ENCODE measurements at places on chromosomes 6 and 20.

- no peak for DNase-seq
Measured at GRCh38 chr20:49768204-49769047, 44.2 kb upstream of the SLC9A8 start.

- DNase-seq = no peak
Measured at GRCh38 chr6:138596591-138596990, 97.3 kb upstream of the NHSL1 start.

DNA sequence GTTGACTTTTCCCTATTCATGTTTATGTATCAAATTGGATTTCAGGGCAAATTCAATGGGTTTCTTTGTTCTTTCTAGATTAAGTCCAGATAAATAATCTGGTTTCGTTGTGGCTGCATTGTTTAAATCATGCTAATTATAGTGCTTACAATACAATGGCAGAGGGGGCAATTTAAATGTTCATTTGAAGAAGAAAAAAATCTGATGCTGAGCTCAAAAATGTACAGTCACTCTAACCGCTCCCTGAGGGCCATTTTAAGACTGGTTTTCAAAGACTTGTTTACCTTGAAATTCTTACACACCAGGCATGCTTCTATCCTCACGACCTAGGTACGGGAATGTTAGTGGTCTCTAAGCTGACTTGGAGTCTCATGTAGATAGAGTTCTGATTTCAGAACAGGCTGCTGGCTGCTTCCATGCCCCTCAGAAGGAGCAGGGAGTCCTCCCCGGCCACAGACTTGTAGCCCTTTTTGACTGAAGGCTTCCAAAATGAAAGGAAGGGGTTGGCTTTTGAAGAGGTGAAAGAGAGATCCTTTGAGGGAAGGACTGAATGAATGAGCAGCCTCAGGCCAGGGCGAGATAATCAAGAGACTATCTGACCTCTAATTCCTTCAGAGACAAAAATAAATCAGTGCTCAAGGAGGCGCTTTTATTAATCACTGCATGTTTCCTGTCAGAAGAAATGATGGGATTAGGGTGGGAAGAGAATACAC lies 86.1 kb upstream of the ZNF217 start:
- no peak for DNase-seq

DNA sequence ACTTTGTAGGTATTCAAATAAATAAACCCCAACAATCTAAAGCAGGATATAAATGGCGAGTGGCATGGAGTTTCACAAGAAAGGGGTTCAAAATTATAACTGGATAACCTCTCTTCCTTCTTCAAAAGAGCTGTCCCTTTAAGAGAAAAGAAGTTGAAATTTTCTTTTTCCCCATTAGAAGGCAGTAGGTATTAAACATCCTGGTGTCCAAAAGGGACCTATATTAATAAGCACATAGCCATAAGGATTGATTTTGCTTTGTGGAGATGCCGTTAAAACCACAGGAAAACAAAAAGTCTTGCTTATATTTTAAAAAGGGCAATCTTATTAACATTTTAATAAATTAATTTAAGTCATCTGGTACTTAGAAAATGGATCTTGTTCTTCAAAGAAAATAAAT lies 76.5 kb downstream of the LYRM4 start:
- no peak for DNase-seq

GRCh38 chr6:148193063-148193680 lies 149.5 kb upstream of the SASH1 start:
- no peak for DNase-seq

DNA sequence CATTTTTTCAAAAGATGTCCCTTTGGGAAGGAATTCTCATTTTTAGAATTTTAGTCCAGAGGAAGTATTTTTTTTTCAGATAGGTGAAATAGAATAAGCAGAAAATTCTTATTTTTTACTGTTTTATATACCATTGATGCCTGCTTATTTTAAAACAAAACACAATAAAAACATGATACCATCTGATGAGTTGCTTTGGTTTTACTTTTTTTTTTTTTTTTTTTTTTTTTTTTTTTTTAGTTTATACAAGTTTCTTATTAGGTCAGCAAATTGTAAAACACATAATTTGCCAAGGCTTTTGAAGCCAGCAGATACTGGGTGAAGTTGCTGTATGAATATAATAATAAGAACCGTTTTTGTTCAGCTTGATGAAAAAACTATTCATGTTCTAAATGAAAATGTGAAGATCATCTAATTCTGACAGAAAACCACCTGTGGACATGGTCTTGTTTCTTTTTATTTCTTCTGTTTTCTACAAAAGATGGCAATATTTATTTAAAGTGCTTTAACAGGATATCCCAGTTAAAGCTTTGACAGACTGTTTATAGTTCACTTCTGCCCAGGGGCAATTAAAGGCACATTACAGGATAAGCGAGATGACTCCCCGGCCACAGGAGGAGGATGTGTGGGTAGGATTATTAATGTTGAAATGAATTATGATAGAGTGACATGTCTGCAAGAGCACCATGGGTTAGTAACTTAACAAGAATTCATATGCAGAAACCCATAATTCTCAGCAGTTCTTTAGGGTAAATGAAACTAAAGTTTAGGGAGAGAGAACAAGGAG lies 31.1 kb downstream of the MYB start:
- no peak for DNase-seq

DNA sequence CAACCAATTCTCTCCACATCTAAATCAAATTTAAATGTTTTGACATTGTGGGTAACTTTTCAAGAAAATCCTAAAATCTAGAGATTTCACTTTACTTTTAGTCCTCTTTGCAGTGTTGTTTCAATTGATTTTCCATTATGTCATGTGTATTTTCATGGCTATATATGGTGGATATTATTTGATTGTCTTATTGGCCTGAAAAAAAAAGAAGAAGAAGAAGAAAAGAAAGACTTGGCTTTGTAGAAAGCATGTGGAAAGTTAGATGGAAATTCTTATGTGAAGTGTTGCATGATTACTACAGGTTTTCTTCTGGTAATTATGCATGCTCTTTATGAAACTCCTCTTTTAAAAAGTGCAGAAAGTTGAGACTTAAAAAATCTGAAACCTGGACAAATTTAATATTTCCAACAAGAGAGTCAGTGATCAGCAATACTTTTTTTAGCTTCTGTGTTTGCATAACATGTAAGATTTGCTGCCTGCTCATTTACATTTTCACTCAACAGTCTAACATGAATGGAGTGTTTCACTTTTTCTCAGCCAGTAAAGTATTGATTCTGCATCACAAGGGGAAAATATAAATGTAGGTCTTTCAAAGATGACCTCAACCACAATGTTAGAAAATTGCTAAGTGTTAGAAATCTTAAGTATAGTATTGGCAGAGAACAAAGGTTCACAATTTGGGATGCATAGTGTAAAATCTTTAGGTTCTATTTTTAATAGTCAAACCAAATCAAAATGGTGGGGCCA lies 438.7 kb downstream of the BCKDHB start:
- no peak for DNase-seq

- DNase-seq = no peak
Measured at GRCh38 chr6:45112711-45113110, 215.4 kb upstream of the RUNX2 start.

GRCh38 chr6:116386581-116387299 lies 16.0 kb downstream of the DSE start:
- no peak for DNase-seq

- DNase-seq = no peak
Measured at GRCh38 chr20:1802385-1803060, 92.7 kb upstream of the SIRPA start.

- DNase-seq = no peak
Measured at GRCh38 chr6:13838616-13839015, 24.3 kb upstream of the MCUR1 start.

DNA sequence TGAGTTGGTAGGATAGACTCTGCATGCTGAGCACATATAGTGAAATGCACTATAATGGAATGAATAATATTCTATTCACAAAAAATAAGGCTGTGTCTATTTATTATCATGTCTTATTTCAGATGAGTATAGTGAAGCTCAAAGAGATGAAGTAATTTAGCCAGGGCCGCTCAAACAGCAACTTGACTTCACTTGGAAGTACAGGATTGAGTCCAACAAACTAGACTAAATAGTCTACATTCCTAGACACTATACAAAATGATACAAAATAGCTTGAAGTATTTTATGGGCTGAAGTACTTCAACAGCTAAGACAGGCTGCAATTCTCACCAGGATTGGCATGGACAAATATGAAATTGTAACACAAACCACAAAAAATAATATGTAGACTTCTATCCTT lies 144.5 kb upstream of the DST start:
- no peak for DNase-seq

DNA sequence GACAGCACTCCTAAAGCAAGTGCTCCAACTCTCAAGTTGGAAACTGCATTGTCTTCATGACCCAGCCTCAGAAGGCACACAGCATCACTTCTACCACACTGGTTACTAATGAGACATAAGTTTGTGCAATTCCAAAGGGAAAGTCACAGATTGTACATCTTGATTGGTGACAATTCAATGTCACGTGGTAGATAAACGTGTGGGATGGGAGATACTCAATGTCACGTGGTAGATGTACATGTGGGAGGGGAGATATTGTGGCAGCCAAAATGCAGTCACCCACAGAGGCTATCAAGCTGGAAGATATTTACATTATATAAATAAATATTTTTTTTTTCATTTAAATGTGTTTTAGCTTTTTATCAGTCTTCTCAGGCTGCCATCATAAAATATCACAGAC lies 393.3 kb downstream of the KIF16B start:
- no peak for DNase-seq

DNA sequence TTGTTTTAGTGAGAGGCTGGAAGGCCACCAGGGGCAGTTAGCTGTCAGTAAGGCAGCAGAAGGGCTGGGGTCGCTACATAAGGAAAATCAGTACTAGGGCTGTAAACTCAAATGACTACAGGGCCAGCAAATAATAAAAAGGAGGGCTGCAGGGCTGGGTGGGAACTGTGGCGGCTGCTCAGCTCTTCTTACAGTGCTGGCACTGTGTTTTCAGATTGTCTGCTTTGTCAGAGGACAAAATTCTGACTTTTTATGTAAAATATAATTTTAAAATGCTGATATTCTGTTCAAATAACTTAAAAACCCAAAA lies 23.2 kb downstream of the HLA-A start:
- no peak for DNase-seq

- no peak for DNase-seq
Measured at GRCh38 chr6:26016963-26017631, 54.5 kb downstream of the TRIM38 start.

GRCh38 chr6:17635568-17635967 lies 35.5 kb downstream of the FAM8A1 start:
- DNase-seq = no peak

- no peak for DNase-seq
Measured at GRCh38 chr20:20710443-20711315, 1.8 kb downstream of the RALGAPA2 start.

- DNase-seq = no peak
Measured at GRCh38 chr6:143528164-143528811, 16.8 kb upstream of the FUCA2 start.

GRCh38 chr20:31808481-31808880 lies 10.7 kb upstream of the MYLK2 start:
- DNase-seq = no peak

DNA sequence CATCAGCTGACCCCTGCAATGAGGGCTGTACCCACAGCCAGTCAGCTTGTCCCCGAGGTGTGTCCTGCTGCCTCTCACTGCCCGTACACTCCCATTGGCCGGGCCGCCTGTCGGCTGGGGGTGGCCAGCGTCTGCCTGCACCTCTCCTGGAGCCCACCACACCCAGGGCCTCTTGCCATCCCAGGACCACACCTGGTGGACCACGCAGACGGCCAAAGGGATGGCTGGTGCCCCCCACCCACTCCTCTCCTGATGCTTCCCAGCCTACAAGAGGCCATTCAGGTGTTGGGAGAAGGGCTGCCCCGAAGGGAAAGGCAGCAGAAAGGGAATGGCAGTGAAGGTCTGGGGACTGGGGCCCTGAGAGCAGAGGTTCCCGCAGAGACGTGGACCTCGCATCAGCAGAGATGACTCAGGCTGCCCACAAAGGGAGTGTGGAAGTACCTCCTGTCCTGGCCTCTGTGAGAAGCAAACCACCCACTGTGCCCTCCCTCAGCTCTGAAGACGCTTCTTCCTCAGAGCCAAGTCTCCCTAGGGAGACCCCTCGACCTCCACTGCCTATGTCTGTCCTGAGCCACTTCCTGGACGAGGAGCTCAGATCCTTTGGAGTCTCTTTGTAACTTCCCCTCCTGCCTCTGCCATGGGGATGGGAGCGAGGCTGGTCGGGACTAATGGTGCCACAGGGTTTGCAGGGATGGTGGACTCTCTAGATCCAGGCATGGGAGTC lies 60.9 kb downstream of the PYGB start:
- DNase-seq = no peak

DNA sequence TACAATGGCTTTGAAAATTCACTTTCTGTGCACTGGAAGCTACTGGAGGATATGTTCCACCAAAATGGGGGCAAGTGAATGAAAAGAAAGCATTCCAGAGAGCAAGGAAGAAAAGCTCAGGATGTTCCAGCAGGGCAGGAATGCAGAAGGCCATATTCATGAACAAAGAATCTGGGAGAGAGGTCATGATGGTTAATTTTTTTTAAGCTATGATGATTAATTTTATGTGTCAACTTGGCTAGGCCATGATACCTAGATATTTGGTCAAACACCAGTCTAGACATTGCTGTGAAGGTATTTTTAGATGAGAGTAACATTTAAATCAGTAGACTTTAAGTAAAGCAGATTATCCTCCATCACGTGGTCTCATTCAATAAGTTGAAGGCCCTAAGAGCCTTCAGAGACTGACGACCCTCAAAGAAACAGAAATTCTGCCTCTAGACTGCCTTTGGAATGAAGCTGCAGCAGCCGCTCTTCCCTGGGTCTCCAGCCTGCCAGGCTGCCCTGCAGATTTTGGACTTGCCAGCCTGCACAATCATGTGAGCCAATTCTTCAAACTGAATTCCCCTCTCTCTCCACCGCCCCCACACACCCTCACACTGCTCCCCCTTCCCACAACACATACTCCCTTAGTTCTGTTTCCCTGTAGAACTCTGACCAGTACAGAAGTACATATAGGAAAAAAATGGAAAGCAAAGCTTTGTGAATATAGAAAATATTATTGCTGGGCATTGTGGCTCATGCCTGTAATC lies 20.1 kb upstream of the GCM1 start:
- no peak for DNase-seq

- no peak for DNase-seq
Measured at GRCh38 chr6:39599973-39600372, 125.2 kb downstream of the KIF6 start.

DNA sequence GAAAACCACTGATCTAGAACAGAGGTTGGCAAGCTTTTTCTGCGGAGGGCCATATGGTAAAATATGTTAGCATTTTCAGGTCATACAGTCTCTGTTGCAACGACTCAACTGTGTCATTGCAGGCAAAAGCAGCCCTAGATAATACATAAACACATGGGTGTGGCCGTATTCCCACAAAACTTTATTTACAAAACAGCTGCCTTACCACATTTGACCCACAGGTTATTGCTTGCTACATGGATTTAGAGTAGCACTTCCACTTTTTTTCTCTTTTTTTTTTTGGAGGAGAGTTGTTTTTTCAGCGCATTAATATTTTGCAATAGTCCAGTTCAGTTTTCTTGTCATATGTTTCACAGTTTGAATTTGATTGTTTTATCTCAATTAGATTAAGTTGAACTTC lies 2.5 kb upstream of the IGF2R start:
- no peak for DNase-seq

GRCh38 chr20:62642666-62643520 lies 590 bp downstream of the SLCO4A1 start:
- peak; percentile 57 for DNase-seq

GRCh38 chr6:130019326-130020072 lies 1.1 kb downstream of the L3MBTL3 start:
- peak; percentile 1 for DNase-seq

- no peak for DNase-seq
Measured at GRCh38 chr20:56223352-56223751, 25.2 kb upstream of the MC3R start.

GRCh38 chr6:33875696-33876095 lies 71.9 kb upstream of the MLN start:
- no peak for DNase-seq
